Effector CD4-positive, alpha-beta T cell (primary cell): ENCODE measurements at places on chromosomes 7 and 10.

DNA sequence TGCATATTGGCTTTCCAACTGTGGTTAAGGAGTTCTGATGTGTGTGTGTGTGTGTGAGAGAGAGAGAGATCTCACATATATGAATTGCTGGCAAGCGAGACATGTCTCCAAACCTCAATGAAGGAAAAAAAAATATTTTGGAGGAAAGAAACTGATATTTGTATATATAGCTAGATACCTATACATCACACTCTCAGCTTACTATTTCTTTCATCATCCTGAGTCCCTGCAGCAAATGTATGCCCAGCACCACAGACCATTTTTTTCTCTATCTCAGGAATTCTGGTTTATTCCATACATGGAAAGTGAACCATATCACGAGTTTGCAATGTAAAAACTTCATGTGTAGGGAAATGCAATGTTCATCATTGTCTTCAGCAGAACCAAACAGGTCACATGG, 68.9 kb downstream of the MTERF1 start:
- DNase-seq = no peak

DNA sequence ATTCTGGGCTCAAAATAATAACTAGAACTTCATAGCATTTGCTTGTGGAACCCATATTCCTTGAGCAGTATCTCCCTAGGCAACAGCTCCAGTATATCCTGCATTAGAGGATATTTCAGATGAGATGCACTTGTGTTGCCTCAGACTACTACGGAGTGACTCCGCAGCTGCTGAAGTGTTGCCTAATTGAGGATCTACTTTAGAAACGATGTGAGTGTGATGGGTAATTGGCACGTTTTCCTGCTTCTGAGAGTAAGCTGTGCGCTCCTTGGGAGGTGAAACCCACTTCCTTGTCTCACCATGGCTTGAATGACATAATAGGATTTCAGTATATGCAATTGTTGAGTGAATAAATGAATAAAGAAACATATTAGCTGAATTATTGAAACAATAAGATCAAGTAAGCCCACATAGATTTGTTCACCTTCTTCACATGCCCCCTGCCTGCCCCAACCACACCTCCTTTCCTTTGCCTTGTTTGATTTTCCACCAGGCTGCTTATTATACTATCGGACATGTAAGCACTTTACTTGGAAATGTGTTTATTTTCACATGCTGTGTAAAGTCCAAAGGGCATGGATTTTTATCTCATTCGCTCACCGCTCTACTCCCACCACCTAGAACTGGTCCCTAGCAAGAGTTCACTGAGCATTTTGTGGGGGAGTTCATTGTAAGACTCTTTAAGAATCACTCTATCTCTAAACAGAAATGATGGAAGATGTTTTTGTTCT, 303.8 kb downstream of the KCNMA1 start:
- no peak for DNase-seq

DNA sequence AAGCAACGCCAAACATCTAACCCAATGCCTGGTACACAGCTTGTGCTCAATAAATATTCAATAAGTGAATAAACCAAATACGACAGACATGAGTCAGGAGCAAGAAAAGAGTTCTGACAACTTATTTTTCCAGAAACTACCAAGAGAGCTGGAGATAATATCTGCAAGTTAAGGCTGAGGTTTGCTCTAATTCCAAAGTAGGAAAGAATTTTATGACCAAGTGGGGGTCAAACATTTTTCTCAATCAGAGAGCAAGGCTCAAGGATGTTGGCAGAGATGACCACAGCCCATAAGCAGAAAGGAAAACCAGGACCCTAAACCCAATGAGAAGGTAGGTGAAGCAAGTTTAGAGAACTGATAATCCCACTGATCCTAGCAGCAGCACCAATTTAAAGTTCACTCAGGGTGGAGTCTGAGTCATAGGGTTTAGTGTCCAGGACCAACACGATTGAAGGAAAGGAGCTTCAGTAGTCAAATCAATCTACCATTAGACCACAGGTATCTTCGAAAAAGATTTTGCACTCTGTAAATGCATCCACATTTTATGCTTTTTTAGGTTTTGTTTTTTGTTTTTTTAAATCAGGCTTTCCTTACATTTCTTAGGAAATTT, 49.3 kb upstream of the KCNIP2 start:
- DNase-seq = no peak

GRCh38 chr7:117065571-117066150, 112.4 kb downstream of the ST7 start:
- no peak for DNase-seq

DNA sequence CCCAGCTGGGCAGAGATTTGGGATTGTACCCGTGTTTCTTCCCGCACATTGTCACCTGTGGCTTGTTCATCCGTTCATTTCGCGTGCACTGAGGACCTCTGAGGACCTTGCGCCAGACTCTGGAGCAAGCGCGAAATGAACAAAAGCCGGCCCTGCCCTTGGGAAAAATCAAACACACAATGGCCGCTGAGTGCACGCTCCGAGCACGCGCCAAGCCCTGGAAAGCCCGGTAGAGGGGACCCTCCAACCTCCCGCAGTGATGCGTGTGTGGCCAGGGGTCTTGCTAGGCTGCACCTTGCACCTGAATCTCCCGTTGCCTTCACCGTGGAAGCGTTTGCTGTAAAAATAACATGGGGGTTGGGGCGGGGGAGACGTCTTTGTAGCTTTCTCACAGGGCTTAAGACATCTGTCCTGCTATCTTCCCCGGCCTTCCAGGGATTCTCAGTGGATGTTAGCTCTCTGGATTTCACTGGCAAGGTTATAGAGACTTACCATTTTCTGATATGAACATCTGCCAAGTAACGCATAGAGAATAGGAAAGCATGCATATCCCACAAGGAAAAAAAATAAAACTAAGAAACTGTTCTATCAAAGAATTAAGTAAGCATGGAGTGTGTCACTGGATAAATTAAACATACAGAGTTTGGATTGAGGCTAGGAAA, 37.3 kb downstream of the ZNF777 start:
- no peak for DNase-seq

DNA sequence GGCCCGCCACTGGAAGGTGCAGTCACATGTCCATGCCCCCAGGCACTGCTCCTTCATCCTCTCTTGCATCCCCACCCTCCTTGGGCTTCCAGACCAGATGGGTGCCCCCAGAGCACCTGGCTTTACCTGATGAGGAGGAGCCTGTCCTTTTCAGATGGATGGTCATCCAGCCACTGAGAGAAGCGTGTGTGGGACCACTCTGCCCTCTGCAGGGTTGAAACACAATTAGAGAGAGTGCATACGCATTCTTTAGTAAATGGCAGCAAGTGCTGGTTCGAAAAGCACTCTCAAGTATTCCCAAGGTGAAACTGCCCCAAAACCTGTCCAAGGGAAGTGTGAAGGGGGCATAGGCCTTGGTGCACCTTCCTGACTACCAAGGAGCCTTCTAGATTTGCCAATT, 41.6 kb downstream of the HBP1 start:
- no peak for DNase-seq

DNA sequence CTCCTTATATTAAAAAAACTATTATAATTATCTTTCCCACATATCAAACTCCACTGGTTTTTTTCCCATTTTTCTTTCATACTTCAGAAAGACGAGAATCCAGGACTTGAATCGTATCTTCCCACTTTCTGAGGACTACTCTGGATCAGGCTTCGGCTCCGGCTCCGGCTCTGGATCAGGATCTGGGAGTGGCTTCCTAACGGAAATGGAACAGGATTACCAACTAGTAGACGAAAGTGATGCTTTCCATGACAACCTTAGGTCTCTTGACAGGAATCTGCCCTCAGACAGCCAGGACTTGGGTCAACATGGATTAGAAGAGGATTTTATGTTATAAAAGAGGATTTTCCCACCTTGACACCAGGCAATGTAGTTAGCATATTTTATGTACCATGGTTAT, 15.9 kb downstream of the SRGN start:
- no peak for DNase-seq

DNA sequence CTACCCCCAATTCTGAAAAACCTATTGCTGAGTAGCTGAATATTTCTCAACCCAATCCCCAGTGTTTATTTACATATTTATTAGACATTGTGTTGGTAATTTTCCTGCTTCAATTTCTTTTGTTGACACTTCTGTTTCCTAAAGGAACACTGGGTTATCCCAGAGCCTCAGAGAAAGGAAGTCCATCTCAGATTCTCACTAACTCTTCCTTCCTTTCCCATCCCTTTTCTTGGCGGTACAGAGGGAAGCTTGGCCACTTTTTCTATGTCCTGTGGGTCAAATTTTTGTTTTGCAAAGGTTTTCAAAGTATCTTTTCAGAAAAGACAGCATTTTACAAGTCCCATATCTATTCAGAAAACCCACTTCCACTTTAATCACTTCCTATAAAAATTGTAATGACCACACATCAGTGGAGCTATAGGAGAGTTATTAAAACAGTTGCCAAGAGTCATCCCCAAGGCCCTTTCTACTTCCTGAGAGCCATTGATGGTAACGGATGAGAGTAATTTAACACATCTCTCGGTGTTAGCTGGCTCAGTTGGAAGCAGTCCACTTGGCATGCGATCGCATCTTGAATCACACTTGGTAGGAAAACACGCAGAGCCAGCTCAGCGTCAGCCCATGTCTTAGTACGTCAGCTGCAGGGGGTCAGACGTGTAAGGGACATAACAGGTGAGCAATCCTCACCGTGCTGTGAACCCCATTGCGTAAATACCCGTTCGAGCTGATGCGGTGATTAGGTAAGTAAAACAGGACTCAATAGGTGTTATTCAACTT, 231.1 kb upstream of the ADARB2 start:
- no peak for DNase-seq
